NCI-H460 (cell line): ENCODE measurements at places on chromosomes 16 and 17. TPM values are rescaled to one million over a fixed set of nuclear protein-coding genes. Genes with fewer than 3 reads are reported as not detected.

The IKZF3 gene
- total RNA-seq = not detected in 2 replicates

The RRN3 gene
- total RNA-seq = 62.1 and 63.2 TPM in 2 replicates

The NACA2 gene
- not detected in 2 replicates for total RNA-seq

The TMIGD1 gene
- total RNA-seq = not detected in 2 replicates

The HP gene
- total RNA-seq = not detected in 2 replicates

The ITGAX gene
- total RNA-seq = not detected in 2 replicates

The SLC16A11 gene
- 0.12 TPM in 1 of 2 replicates, not detected in the other for total RNA-seq

The LRRC3C gene
- total RNA-seq = not detected in 2 replicates

The DNASE1 gene
- 4.9 and 5.4 TPM in 2 replicates for total RNA-seq

The NPIPA8 gene
- not detected in 2 replicates for total RNA-seq

The C16orf96 gene
- total RNA-seq = not detected in 2 replicates

The C1QL1 gene
- 0.72 and 0.84 TPM in 2 replicates for total RNA-seq

The TCF25 gene
- 70.3 and 71.4 TPM in 2 replicates for total RNA-seq

The KRT12 gene
- not detected in 2 replicates for total RNA-seq

The WFIKKN1 gene
- 0.15 and 0.43 TPM in 2 replicates for total RNA-seq

The NOL3 gene
- 66.3 and 68.2 TPM in 2 replicates for total RNA-seq

The SGCA gene
- total RNA-seq = not detected in 2 replicates

The CD7 gene
- 0.32 TPM in 1 of 2 replicates, not detected in the other for total RNA-seq

The KRT33B gene
- total RNA-seq = not detected in 2 replicates

The MMP2 gene
- total RNA-seq = 0.27 TPM in 1 of 2 replicates, not detected in the other

The ABCA6 gene
- 0.30 and 0.63 TPM in 2 replicates for total RNA-seq

The MYO1C gene
- 76.2 and 78.8 TPM in 2 replicates for total RNA-seq

The MEFV gene
- total RNA-seq = 0.17 TPM in 1 of 2 replicates, not detected in the other

The CASKIN1 gene
- 0.50 and 1.5 TPM in 2 replicates for total RNA-seq

The ERAL1 gene
- 30.9 and 43.6 TPM in 2 replicates for total RNA-seq

The RNF227 gene
- 5.7 and 6.3 TPM in 2 replicates for total RNA-seq

The KRT27 gene
- not detected in 2 replicates for total RNA-seq

The TERB1 gene
- total RNA-seq = 0.20 TPM in 1 of 2 replicates, not detected in the other

The FBXO39 gene
- total RNA-seq = not detected in 2 replicates

The SYCE1L gene
- 0.45 and 1.4 TPM in 2 replicates for total RNA-seq

The ORC6 gene
- 24.3 and 29.1 TPM in 2 replicates for total RNA-seq
